ENCODE measurements at places on chromosomes 6 and 20.

GRCh38 chr6:109456111-109456583 lies 575 bp upstream of the MICAL1 start:
- DNase-seq: no peak

- DNase-seq: no peak
Measured at GRCh38 chr6:16060039-16060438, 68.8 kb upstream of the MYLIP start.

GRCh38 chr6:128567029-128567428 lies 46.6 kb upstream of the PTPRK start:
- DNase-seq: no peak

DNA sequence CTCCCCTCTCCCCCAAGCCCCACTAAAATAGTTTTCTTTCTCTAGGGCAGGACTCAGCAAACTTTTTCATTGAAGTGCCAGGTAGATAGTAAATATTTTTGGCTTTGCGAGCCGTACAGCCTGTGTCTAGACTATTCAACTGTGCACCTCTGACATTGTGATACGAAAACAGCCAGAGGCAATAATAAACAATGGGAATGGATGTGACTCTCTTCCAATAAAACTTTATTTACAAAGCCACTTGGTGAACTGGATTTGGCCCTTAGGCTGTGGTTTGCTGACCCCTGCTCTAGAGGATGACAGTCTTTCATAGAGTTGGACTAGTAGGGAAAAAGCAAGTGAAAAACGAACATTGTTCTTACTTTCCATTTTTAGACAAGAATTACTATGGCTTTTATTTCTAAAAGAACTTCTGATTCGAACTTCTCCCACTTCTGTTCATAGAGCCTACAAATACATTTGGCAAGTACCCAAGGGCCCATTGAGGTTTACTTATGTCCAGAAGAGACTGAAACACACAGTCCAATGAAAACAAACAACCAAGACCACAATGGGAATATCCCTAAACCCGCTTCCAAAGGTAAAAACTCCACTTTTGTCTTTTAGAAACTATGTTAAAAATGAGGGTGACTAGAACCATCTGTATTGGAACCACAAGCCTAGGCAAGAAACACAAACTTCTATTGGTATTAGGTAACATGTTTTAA lies 46.4 kb upstream of the CDKAL1 start:
- DNase-seq: no peak

DNA sequence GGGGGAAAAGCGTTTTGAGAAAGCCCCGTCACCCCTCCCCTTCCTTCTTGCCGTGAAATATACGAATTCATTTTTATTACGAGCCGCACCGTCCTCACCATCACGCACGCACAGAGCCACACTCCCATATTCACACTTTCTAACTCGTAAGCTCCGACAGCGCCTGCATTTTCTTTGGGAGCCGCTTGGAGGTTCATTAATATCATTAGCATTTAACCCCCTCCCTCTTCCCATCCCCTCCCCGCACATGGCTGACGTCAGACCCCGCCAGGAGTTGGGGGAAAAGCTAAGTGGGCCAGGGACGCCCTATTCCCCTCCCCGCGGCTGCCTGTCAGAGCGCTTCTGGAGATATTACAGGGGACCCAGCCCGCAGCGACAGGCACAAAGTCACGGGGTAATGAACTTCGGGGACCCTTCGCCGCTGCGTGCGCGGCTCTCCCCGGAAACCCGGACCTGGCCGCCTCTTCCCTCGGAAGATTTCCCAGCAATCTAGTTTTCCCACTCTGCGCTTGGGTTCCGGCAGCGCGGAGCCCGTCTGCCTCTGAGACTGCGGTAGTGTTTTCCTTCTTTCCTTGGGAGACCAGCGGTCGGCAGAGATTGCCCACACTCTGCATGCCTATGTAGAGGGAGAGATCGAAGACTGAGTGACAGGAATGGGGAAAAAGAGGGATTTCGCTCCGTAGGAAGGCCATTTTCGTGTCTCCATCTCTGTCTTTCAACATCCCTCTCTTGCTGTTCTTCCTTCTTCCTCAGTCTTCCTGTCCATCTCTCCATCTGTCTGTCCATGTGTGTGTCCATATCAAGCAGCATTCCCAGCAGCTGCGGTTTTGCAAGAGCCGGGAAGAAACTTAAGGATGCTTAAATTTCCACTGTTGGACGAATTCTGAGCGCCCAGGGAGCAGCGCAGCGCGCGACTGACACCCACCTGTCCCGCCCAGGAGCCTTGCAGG lies at the start of gene NR2E1:
NR2E1 (plus strand) TSS at position 309 of the 950 bp plus-strand sequence. CDS start 744 bp downstream, outside the sequence.
- no peak for DNase-seq

Measured in effector memory CD4-positive, alpha-beta T cell (primary cell).